ENCODE measurements at places on chromosomes 1 and 21.

DNA sequence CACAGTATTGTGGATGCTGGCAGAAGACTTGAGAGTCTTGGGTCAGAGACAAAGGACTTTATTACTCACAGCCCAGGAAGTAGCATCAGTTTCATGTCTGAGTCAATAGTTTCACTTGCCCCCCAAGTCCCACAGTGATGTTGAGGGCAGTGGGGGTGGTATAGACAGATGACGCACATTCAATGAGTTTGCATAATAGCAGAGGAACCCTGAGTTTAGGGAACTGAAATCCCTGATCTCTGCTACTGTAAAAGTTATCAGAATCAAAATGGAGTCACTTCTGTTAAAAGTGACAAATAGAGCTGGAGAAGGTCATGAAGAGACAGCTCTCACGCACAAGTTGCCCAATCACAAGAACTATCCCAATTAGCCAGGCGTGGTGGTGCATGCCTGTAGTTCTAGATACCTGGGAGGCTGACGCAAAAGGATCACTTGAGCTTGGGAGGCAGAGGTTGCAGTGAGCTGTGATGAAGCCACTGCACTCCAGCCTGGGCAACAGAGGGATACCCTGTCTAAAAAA lies 11.5 kb upstream of the HCRTR1 start:
- DNase-seq, result no peak

GRCh38 chr1:34889705-34890104 lies 30.2 kb upstream of the SMIM12 start:
- no peak for DNase-seq

DNA sequence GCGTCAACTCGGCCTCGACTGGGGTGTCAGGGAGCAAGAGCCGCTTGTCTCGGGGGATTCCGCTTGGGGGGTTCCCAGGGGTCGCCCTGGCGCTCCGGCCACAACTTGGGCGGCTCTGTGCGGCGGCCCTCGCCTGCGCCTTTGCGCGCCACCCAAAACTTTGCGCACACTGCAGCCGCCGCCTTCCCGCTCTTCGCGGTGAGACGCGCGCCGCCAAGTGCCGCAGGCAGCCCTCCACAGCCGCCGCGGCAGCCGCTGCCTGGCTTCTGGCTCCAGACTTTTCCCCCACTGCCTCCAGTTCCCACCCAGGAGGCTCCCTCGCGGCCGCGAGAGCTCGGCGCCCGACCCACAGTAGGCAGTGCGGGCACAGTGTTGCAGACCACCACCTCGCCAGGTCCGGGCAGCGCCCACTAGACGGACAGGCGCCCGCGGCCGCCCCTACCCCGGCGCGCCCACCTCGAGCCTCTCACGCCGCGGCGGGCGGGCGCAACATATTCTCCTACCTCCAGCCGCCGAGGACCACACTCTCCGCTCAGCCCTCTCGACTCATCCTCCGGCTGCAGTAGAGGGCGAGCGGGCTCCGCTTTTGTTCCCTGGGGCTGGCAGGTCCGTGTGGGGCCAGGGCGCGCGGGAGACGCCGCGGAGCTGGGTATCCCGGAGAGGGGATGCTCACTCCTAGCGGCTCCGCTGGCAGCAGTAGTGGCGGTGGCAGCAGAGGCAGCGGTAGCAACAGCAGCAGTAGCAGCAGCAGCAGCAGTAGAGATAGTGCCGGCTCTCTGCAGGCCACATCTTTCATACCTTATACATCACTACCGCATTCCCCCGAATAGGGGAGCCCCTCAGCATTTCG lies 296.6 kb downstream of the OMA1 start:
- peak; percentile 61 for DNase-seq

GRCh38 chr1:156212833-156213643 lies at the start of gene PMF1:
Gene PMF1, plus strand, starts transcription at chr1:156213007. Its CDS starts 9 bp downstream, at chr1:156213016.
- peak; percentile 98 for DNase-seq

DNA sequence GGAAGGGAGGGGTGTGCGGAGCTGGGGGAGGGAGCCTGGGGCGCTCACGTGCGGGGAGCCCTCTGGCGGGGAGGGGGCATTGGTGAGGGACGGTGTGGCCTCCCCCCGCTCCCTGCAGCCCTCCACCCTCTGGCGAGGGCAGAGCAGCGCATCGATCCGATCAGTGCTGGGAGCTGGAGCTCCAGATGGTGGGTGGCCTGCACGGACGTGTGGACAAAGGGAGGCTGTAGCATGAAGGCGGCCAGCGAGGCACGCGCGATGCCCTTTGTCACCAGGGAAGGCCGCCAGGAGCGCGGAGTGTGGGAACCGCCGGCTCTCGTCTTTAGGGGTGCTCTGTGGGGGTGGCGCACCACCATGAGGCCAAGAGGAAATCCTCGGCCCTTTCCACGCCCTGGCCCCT lies 5.4 kb upstream of the HES5 start:
- DNase-seq, result no peak

GRCh38 chr21:16078382-16078781 lies 348.6 kb downstream of the USP25 start:
- no peak for DNase-seq

GRCh38 chr1:22039594-22040285 lies 12.8 kb upstream of the CDC42 start:
- peak; percentile 54 for DNase-seq

GRCh38 chr1:203505526-203506204 lies 11.7 kb downstream of the OPTC start:
- no peak for DNase-seq

GRCh38 chr1:217776693-217777092 lies 145.5 kb downstream of the SPATA17 start:
- DNase-seq, result no peak

DNA sequence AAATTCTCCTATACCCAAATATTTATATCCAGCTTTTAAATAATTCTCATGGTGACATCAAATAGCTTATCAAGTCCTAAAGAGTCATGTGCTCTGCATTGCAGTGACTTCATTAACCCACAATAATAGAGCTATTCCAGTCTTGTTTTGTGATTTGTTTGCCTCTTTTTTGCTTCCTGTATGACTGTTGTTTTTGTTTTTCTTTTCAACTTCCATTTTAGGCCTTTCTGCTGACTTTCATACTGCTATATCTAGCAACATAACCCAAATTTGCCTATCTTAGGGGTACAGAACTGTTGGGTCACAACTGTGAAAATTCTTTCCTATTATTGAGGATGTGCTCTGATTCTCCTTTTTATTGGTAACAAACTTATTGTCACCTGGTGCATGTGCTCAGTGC lies 30.3 kb downstream of the SPATA17 start:
- DNase-seq, result no peak

- DNase-seq, result no peak
These were observed 2.8 kb downstream of the NRIP1 start for GRCh38 chr21:15061747-15062605.

- DNase-seq, result no peak
These were observed 263.5 kb downstream of the SETD4 start for GRCh38 chr21:35796844-35797243.

DNA sequence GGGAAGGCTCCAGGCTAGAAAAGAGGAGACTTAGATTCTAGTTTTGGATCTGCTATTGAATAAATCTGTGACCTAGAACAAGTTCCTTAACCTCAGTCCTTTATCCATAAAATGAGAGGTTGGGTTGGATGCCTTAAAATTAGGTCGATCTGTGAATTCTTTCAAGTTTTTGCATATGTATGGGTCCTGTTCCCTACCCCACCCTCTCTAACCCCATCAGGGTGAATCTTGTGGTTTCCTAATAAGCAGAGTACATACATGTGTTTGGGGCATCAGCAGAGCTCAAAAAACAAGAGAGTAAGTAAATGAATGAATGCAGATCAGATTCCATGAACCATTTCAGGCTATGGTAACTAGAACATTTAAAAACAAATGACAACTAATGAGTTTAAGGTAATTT lies 6.2 kb downstream of the SPRR4 start:
- DNase-seq, result no peak

DNA sequence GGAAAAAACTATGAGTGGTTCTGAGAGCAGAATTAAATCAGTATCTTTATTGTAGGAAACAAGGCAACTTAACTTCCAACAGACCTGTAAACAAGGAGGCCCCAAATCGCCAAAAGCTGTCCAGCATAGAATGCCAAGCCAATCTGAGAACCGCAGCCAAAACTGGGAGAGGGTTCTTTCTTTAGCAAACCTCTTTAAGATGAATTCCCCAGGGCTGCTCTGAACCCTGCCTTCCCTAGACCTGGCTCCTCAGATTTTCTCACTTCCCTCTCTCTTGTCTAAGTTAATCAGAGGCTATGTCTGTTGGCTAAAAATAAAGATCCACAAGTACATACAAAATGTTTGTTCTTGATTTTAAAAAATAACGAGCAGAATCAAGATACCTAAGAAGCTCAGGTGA lies 141.4 kb downstream of the SMYD3 start:
- no peak for DNase-seq

- DNase-seq, result no peak
These were observed 102.7 kb downstream of the LMX1A start for GRCh38 chr1:165253818-165254254.

DNA sequence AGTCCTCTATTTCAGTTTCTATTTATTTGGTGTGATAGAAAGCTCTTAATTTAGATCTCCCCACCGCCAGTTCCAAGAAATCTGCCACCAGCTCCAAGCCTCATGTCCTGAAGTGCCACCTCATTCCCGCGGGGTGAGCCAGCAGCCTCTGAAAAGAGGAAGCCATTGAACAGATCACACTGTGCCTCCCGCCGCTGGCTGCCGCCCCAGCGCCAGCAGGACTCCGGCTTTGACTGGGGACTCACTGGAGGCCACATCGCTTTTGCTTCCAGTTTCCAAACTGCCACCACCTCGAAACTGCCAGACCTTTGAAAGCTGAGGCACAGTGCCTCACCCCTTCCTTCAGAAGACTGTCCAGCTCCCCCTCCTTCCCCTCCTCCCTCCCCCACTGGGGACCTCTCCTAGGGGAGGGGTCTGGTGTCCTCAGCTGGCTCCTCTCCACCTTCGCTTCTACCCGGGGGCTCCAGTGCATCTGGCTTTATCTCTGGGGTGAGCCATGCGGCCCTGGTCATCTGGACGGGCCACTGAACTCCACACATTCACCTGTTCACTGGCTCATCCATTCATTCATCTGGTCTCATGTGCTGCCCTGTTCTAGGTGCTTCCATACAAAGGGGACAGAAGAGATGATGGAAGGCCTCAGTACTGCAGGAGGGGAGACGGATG lies 58.9 kb downstream of the VPS26C start:
- DNase-seq, result peak; percentile 90

GRCh38 chr1:110288111-110288510 lies 51.1 kb upstream of the RBM15 start:
- DNase-seq, result no peak

DNA sequence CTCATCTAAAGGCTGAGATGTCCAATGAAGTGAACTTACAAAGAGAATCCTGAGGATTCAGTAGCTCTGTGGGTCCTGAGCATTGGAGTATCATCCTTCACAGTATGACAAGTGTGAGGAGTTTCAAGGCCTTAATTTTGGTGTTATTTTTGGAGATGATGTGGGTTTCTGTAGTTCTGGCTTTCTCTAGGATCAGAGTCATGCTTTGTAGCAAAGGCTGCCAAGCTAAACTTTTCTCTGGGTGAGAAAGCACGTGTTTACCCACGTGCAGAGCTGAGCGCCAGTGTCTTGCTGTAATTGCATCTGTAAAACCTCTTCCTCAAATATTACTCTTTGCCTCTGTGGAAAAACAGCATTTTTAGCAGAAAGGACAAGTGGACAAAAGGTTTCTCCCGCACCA lies 387.8 kb upstream of the LYPLAL1 start:
- DNase-seq, result peak; percentile 8

DNA sequence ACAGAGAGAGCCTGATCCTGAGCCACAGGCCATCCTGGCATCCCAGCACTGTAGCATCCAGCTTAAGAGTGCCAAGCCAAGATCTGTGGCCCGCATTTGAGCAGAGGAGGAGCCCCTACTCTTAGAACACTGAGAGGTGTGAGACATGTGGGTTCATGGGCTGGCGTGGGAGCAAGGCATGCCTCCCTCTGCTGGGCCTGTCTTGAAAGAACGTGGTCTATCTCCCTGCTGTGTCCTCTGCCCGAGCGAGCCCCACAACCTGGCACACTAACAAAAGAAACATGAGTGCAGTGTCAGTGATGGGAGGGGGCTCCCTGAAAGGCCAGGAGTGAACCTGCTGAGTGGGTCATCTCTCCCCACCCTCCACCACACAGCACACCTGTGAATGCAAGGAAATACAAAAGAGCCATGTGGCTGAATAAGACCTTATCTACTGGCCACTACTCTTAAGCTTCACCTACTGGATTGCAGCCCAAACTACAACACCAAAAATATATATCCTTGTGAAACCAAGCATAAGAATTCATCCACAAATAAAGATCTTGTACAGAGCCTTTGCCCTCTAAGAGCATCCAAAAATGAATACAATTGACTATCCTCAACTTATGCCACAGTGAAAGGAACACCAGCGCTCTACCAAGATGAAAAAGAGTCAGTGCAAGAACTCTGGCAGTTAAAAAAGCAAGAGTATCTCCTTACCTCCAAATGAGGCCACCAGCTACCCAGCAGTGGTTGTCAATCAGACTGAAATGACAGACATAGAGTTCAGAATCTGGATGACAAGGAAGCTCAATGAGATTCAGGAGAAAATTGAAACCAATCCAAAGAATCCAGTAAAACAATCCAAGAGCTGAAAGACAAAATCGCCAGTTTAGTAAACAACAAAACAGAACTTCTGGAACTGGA lies 259.4 kb upstream of the DAB1 start:
- no peak for DNase-seq

DNA sequence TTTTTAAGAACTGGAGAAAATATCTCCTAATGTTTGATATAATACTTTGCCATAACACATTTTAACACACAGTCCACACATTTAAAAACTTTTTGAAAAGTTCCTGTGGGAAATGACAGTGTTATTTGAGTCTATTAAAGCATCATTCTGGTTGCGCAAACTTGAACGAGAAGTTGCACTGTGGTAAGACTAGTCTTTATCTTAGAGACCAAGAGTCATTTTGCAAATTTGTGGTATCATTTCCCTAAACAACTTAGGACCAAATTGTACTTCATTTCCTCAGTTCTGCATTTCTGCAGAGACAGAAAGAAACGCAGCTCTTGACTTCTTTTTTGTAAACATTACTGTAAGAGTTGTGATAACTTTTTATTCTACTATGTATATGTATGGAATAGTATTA lies at the start of gene RGS18:
RGS18 (plus strand) TSS at position 282 of the 400 bp plus-strand sequence. CDS start 176 bp downstream, outside the sequence.
- DNase-seq, result peak; percentile 50

DNA sequence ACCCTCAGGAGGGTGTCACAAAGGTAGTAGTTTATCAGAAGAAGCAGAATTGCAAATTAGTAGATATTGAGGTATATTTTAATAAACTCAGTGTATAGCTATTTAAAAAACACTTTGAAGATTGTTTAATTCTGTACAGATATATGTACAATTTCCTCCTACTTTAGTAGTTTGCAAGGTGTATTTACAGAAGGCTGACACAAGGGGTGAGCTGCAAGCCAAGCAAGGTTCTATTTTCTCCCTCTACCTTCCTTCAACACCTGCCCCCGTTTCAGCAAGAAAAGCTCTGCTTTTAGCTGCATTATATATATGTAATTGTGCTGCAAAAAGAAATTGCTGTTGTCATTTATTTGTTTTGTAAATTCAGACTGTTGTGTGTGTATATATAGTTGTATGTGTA lies 674.2 kb upstream of the PKN2 start:
- no peak for DNase-seq

DNA sequence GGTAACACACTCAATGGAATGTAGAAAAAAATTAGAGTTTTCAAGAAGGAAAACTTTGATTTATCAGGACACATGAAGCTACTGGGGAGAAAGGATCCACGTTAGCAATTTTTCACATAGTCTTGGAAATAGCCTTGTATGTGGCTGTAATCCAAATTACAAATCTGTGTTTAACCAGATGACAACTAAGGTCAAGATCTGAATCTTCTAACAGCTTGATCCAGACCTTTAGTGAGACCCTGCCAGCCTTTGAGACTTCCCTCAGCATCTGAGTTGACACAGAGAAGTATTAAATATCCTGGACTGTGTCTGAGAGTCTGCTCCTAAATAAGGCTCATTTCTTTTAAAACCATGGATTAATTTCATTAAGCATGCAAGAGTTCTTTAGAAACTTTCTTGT lies 135.9 kb upstream of the KCNK2 start:
- no peak for DNase-seq

Measured in Ammon's horn (tissue), 1 donor.